ENCODE measurements at places on chromosomes 5 and 9.

- DNase-seq, result peak; percentile 17
These were observed 23.8 kb upstream of the ZNF622 start for GRCh38 chr5:16489322-16489791.

- DNase-seq, result no peak
These were observed 128.2 kb upstream of the NFIB start for GRCh38 chr9:14441976-14442651.

- no peak for DNase-seq
These were observed 55.5 kb downstream of the MYO10 start for GRCh38 chr5:16880547-16880946.

DNA sequence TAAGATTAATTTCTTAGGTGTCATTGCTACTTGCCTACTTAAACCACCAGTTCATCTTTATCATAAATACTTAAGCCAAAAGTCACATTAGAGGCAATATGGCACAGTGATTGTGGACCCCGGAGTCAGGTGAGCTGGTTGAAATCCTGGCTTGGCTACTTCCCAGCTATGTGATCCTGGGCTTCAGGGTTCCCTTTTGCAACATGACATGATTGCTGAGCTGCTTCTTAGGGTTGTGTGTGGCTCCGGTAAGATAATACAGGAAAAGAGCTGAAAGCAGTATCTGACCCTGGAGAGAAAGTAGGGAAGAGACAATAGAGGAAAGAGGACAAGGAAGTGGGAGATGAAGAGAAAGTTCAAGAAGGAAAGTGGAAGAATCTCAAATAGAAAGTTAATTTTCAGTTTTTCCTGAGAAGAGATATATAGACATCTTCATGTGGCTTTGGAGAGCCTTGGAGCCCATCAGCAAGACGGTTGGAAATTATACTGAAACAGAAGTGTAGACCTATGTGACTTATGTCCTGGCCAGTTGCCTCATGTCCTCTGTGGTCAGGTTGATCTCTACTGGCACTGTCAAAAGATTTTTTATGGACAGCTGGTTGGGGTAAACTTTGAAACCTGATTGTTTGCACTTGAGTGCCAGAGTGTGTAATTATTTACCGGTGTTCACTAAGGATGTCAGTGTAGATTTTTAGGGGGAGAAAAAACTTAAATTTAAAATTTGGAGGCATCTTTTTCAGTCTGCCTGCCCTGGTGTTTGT is 93.2 kb downstream of the GHR start:
- DNase-seq, result no peak

- DNase-seq, result no peak
These were observed 37.7 kb upstream of the RAPGEF6 start for GRCh38 chr5:131672776-131673175.

DNA sequence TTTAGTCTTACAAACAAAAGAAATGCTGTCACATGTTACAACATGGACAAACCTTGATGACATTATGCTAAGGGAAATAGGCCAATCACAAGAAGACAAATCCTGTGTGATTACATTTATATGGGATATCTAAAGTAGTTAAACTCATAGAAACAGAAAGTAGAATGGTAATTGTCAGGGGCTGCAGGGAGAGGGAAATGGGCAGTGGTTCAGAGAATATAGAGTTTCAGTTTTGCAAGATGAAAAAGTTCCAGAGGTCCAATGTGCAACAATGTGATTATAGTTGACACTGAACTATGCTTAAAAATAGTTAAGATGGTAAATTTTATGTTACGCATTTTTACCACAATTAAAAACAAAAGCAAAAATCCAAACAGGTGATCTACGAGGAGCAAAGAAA is 265.5 kb downstream of the NDUFS4 start:
- DNase-seq, result no peak

GRCh38 chr9:136543830-136544547 is 1.9 kb downstream of the NOTCH1 start:
- DNase-seq, result no peak

- DNase-seq, result peak; percentile 51
These were observed 140.0 kb downstream of the PBX3 start for GRCh38 chr9:125887172-125887571.

DNA sequence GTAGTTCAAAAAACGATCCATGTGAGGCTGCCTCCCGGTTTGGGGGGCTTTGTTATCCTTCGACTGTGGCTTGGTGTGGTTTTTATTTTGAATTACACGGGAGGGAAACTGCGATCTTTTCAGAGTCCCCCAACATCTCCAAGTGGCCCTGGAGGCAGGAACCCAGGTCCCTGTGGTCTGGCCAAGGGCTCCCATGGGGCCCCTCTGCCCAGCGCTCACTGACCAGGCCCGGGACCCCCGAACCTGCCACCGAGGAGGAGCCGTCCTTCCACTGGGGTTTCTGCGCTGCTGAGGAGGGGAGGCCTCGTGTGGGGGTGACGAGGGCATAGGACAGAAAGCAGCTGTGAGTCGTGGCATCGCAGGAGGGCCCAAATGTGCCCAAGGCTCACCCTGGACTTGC is 18.1 kb upstream of the SCGB3A1 start:
- DNase-seq, result no peak

- no peak for DNase-seq
These were observed 123.3 kb downstream of the ZSWIM6 start for GRCh38 chr5:61455179-61456006.

- peak; percentile 8 for DNase-seq
These were observed 7.4 kb downstream of the KLF9 start for GRCh38 chr9:70407081-70407503.

DNA sequence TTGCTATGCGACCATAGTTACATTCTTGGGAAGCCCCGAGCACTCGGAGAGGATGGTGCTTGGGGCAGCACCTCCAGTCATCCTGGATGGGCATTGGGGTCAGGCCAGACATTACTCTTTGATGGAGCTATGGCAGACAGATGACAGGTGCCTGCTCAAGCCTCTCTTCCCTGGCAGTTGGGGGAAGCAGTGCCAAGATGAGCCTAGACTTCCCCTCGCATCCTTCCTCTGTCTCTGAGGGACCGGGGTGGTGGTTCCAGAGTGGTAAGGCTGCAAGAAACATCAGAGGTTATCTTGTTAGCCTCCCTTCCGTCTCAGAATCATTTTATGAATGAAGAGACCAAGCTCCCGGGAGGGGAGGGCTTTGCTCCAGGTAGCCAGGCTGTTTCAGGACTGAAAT is 2.8 kb upstream of the HMCN2 start:
- no peak for DNase-seq

- DNase-seq, result no peak
These were observed 344.3 kb upstream of the CLINT1 start for GRCh38 chr5:158203261-158203660.

- DNase-seq, result no peak
These were observed 77.0 kb downstream of the ZCCHC7 start for GRCh38 chr9:37197158-37198038.

GRCh38 chr9:132669698-132670456 is at the start of gene DDX31:
DDX31 (minus strand) TSS chr9:132669983; CDS start chr9:132669934, 49 bp downstream.
- peak; percentile 66 for DNase-seq

GRCh38 chr5:154648706-154649105 is 106.5 kb upstream of the LARP1 start:
- no peak for DNase-seq

- DNase-seq, result no peak
These were observed 212.8 kb downstream of the NXNL2 start for GRCh38 chr9:88747768-88748167.

DNA sequence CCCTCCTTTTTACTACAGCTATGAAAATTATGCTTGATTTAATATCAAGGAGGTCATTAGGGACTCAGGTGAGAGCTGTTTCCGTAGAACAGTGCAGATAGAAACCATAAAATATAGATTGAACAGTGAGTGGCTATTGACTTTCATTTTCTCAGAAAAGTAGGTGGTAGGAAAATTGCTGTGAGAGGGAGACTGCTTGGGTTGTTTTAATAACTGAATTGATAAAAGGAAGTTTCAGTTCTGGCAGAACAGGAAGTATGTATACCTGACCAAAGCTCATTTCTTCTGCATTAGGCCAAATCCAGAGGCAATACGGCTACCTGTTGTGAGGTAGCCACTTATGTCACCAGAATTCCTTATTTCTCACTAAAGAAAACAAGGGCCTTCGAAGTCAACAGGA is 761.7 kb upstream of the ARRDC3 start:
- DNase-seq, result no peak

GRCh38 chr5:14364576-14365472 is 216.8 kb upstream of the OTULINL start:
- DNase-seq, result no peak

- no peak for DNase-seq
These were observed 127.9 kb upstream of the TARS1 start for GRCh38 chr5:33312571-33313549.

GRCh38 chr5:92922231-92922967 is 658.6 kb downstream of the NR2F1-AS1 start:
- no peak for DNase-seq

DNA sequence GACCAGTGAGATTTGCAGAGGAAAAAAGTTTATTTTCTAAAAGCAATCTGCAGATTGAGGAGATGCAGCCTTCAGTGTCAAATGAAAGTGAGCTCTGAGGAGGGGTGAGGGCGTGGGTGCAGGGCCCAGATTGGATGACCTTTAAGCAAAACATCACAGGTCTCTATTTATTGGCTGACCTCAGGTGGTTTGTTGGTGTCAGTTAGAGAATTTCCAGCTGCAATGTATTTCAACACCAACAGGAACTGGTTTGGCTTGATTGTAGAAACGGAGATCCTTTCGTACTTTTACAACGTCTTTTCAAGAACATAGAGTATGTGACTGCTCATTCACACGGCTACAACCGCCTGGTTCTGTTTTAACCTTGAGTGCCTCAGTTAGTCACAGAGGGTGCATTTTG is 1069.1 kb downstream of the EFNA5 start:
- no peak for DNase-seq

GRCh38 chr5:1473746-1474145 is 28.5 kb upstream of the SLC6A3 start:
- DNase-seq, result no peak

DNA sequence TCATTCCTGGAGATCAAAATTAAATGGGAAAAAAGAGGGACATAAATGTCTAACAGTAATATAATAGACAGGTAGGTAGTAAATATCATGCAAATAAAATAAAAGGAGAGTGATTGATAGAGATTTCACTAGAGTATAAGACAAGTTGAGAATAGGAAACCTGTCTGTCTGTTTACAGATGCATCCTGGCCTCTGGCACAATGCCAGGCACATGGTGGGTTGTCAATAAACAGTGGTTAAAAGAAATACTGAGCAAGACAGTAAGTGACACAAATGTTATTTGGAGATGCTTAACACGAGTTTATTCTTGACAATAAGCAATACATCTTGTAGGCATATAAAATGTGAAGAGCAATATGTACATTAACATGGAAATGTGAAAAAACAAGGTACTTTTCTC is 33.3 kb downstream of the RICTOR start:
- DNase-seq, result no peak

DNA sequence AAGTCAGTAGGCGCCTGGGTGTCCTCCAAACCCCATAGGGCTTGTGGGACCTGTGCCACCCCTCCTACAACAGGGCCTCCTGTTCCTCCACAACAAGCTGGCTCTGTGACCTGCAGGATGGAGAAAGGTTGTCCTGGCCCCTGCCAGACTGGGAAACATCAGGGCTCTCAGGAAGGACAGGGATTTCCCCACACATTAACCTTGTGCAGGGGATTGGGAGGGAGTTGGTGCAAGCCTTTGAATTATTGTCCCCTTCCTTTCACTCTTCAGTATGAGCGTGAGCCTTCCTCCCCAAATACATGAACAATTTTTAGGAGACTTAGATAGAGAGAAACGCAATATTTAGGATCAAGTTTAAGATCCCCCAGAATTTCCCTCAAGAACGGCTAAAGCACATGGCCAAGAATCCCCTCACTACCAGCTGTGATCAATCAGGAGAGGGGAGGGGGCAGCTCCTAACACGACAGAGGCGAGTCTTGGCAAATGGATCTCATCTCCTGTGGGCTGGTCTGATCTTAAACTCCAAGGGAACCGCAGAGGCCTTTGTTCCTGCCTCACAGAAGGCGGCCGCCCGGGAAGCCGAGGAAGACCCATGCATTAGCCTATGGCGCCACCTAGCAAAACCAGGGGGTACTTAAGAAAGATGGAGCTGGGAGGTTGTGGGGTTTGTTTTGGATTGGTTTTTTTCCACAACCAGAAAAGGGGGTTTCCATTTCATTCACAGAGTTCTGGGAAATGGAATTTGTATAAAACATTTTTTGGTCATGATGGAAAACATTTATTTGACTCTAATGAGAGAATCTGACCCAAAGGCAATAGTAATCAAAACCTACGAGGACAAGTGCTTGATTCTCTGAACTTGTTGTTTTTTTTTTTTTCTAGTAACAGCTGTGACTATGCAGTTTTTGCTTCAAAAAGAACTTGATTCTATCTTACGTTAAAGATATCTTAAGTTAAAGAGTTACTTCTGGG is 36.1 kb upstream of the OSMR start:
- peak; percentile 78 for DNase-seq

DNA sequence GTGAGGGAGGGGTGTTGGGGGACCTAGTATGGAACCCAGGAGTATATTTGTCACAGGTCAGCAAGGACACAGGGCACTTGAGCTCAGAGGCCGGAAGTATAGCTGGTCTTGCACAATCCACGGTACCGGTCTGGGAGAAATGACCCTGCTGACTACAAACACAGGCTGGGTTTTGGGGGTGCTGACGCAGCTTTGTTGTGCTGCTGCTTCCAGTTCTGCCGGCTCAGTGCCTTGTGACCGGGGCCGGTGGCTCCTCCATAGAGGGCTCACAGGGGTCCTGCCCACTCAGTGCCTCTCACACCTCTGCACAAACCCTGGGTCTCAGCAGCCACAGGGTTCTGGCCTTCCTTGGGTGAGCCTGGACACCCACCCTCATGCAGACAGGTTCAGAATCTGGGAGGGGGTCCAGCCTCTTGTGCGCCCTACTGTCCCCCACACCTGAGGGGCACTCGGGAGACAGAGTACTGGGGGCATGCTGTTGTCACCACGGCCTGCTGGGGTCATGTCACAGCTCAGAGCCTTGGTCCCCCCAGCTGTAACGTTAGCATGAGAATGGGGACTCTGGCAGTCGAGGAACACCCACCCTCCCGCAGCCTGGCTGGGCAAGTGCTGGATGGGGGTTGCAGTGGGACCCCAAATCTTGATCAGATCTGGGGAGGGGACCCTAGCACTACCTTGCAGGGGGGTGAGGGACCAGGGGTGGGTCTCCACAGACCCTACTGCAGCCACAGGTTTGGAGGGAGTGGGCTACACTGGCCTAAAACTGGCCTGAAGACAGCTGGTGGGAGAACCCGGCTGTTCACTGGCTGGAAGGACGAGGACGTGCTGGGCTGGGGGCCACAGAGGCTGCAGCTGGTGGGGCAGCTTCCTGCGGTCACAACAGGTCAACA is 17.7 kb downstream of the NINJ1 start:
- no peak for DNase-seq

GRCh38 chr5:158591301-158591863 is 508.3 kb downstream of the EBF1 start:
- DNase-seq, result peak; percentile 42
